ENCODE measurements at places on chromosomes 1 and 21. TPM values are rescaled to one million over a fixed set of nuclear protein-coding genes. Genes with fewer than 3 reads are reported as not detected.

GPR25 gene
- total RNA-seq = not detected

POGK gene
- 80.2 TPM for total RNA-seq

FAM151A gene
- total RNA-seq = not detected

DNA sequence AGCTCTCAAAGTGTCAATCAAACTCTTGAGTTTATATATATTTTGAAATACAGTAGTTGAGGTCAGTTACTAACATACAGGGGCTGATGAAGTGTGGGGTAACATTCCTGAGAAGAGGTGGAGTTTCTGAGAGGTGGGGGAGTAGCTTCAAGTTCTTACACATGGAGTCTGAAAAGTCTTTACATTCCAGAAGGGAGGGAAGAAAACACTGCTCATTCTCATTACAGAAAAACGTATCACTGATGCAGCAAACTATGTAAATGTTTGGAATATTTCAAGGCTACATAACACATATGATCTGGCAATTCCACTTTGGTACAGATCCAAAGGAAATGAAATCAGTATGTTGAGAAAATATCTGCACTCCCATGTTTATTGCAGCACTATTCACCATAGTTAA lies 1065.8 kb upstream of the B3GALT2 start:
- no peak for DNase-seq

DNA sequence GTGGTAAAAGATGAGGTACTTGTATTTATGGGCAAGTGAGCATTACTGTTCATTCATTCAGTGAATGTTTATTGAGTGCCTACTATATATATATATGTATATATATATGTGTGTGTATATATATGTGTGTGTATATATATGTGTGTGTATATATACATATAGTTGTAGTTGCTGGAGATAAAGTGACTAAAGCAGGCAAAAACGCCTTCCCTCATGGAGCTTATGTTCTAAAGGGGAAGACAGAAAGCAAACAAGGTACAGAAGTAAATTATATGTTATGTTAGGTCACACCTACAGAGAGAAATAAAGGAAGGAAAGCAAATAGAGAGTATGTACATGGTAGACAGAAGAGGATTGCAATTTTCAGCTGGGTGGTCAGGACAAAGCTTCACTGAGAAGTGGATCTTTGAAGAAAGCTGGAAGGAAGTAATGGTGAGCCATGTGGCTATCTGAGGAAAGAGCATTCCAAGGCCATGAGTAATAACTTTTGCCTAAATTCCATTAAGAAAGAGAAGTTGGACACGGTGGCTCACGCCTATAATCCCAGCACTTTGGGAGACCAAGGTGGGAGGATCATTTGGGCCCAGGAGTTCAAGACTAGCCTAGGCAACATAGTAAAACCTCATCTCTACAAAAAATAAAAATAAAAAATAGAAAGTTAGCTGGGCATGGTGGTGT lies 33.5 kb upstream of the KLF17 start:
- peak; percentile 5 for DNase-seq

C8A gene
- not detected for total RNA-seq

GRCh38 chr1:51966559-51966958 lies 23.9 kb downstream of the RAB3B start:
- DNase-seq = no peak

DNA sequence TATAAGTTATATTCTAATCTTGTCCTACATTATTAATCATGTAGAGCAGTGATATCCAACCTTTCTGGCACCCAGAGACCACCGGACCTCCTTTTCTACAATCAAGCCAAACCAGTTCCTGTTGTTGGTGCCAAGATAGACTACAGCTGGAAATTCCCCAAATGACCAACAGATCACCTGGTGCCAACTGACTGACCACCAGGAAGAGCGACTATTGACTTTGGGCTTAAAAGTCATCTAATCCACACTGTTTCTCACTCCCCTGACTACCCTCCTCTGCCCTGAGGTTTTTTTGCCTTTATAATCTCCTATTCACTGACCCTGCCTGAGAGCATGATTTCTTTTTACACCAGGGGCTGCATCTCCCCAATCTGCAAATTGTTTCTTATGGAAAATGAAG lies 425.2 kb downstream of the TTLL7 start:
- DNase-seq = no peak

- DNase-seq = no peak
Measured at GRCh38 chr1:74586253-74586897, 74.0 kb upstream of the LRRC53 start.

KRTAP21-2 gene
- total RNA-seq = not detected

IL12RB2 gene
- not detected for total RNA-seq

GPR37L1 gene
- total RNA-seq = 0.12 TPM

Data from Calu3 (cell line).